ENCODE measurements at places on chromosomes 5 and 9.

DNA sequence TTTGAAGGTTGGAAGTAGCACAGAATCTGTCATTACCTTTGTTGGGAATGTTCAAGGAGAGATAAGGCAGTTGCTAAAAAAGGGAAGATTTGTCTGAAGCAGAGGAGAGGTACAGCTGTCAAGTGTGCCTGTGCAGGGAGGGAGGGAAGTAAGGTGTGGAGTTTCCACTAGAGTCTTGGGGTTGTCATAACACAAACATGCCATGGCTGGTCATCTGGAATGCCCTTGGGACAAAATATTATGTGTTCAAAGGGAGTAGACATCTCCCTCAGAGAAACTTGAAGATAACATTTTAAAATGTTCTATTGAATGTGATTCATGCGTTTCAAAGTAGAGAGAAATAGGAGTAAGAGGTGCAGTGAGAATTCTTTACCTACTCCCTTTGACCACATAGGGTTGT is 95.0 kb downstream of the MUSK start:
- no peak for DNase-seq

GRCh38 chr5:158921441-158922262 is 178.1 kb downstream of the EBF1 start:
- no peak for DNase-seq

DNA sequence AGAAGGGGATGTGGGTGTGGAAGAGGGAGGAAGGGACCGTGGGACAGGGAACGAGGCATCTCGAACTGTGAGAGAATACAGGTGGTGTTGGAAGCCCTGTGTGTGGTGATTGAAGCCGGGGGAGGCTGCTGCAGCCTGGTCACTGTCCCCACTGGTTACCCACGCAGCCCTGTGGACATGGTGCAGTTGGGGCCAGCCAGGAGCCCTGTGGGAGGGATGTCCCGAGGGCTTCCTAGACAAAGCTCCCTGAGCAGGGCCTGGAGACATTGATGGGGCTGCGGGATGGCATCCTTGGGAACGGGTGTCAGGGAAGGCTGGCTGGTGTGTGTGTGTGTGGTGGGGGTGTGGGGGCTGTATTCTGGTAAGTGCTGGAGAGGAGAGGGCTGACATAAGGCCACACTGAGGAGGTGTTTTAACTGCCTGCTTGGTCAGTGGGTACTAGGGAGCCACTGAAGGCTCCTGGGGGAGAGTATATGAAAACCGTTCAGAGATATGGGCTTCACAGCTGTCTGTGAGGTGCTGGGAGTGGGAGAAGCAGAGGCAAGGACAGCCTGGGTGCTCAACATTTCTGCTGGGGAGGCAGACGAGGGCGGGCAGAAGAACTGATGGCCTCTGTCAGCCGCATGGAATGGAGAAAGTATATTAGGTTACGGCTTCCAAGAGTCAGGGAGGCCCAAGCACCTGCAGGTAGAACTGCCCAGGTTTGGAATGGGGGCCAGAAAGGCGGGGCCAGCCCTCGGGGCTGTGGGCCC is 20.0 kb downstream of the WNK2 start:
- DNase-seq: no peak

GRCh38 chr5:36558641-36559040 is 47.8 kb upstream of the SLC1A3 start:
- DNase-seq: no peak

DNA sequence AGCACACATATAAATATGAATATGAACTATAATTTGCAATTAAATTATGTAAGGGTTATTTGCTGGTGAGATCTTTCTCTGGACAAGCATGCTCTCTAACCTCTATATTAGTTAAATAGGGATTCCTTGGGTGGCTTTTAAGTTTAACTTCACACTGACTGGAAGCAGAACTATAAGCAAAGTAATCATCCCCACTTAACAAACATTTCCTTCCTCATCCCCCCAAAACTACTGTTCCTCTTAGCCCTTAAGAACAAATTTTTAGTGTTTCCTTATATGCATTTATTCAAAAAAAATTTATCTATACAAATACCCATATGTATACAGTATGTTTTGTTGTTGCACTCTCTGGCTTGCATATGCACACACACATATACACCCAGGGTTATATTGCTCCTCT is 512.1 kb upstream of the MEF2C start:
- DNase-seq: no peak
